ENCODE measurements at places on chromosomes 5 and 9.

DNA sequence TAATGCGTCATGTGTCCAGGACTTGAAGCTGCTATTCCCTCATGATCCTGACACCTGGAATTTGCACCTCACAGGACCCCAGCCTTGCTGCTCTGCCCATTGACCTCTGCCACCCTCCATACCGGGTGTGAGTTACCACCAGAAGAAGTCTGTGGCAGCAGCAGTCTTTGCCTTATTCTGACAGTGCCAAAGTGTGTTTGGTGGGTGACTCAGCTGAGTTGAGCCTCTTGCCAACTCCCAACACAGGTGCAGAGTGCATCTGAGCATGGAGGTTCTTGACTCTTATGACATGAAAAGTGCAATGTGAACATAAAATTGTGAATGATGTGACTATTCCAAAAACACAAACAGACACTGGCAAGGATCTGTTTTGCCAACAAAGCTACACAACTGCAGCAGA is 1166.5 kb upstream of the CDH18 start:
- no peak for DNase-seq

DNA sequence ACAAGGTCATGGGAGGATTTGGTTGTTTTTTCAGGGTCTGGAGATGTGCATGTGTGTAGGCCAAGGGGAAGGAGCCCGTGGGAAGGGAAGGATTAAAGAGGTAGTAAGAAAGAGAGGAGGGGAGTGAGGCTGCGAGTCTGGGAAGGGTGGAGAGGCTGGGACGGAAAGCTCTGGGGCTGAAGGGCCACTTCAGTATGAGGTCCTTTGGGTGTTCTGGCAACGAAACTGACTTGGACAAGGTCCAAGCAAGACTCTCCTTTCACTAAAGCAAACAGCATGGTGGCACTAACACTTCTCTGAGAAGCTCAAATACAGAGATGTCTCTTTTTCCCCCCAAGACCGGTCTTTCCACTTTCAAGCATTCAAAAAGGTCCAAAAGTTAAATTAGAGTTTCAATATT is 394.5 kb downstream of the ARHGEF28 start:
- DNase-seq, result no peak

GRCh38 chr9:81492710-81493447 is 196.5 kb downstream of the TLE1 start:
- DNase-seq, result no peak

DNA sequence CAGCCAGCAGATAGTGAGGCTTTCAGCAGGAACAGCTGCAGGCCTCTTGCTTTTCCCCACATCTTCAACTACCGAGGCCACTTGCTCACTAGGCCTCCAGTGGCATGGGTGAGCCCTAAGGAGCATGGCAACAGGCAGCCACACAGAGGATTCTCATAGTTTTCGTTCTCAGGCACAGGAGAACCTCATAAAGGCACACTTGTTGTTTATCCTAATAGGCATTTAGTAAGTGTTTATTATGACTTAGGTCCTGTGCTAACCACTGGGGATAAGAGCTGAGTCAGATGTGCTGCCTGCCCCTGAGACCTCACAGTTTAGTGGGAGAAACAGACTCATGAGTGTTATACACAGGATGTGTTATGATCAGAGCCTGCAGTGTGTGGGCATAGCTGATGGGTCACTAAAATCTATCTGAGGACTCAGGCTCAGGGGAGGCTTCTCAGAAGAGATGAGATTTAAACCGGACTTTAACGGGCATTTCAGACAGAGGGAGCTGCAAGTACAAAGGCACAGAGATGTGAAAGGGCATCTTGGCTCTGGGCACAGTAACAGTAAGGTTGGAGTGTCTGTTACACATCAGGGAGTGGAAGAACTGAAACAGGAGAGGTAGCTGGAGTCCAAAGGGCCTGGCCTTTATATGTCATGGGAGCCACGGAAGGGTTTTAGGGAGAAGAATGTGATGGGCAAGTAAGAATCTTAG is 21.0 kb upstream of the HEMGN start:
- no peak for DNase-seq

DNA sequence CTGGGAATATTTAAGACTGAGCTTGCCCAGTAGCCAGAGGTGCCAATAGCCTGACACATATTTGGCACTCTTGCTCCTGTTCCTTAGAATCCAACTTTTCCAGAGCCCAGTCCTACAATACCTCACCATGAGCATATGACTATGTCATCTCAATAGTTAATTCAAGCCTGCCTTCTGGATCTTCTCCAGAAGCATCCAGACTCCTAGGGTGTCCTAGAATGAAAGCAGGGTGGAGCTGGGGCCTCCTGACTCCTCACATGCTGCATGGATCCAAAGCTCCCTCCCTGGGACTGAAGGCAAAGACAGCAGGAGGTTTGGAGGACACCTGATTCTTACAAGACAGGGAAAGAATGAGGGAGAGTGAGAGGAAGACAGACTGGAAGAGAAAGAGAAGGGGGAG is 37.9 kb downstream of the SH3TC2 start:
- no peak for DNase-seq

DNA sequence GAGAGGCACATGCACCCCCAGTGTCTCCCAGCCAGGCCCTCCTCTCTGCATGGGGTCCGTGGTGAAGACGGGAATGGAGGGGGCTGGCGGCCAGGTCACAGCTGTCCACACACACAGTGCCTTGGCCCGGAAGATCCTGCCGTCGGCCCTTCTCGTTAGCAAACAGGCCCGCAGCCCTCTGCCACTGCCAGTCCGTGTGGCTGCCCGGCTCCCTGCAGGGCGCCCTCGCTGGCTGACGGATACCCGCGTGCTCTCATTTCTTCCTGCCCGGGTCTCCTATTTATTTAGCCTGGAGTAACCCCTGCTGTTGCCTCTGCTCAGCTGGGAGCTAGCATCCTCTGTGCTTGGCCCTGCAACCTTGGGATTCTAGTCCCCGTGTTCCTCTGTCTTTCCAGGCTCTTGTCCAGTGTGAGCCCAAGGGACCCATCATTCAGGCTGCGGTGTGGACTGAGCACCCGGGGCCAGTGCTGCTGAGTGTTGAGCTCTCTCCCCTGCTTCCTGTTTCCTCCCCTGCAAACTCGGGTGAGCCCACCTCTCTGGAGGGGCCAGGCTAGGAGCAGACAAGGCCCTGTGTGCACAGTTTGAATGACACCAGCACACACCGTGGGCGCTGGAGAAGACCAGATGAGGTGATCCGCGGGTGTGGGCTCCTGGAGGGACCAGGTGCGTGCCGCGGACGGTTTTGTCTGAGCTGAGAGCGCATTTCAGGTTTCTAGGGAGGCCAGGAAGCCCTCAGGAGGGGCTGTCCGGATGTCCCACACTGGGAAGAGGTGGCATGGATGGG is 14.6 kb upstream of the RNU6ATAC start:
- no peak for DNase-seq

DNA sequence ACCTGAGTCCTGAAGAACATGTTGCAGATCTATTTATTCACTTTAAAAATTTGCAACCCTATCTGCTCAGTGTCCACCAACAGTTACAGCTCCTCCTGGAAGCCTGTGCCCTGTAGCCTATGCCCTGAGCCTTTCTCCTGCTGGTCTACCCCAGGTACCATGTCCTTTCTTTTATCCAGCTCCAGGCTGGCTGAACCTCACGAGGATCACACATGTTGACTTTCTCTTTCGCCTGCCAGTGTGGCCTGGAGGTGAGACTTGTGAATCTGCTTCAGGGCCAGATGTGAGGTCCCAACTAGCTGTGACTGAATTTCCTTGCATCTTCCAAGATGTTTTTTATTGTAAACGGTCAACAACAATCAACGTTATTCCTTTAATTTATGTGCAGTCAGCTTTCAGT is 70.7 kb downstream of the GDNF start:
- DNase-seq, result no peak

GRCh38 chr9:122228191-122228567 is 578 bp downstream of the LHX6 start:
- DNase-seq, result no peak

- no peak for DNase-seq
These were observed 13.5 kb upstream of the AHRR start for GRCh38 chr5:307794-308579.

DNA sequence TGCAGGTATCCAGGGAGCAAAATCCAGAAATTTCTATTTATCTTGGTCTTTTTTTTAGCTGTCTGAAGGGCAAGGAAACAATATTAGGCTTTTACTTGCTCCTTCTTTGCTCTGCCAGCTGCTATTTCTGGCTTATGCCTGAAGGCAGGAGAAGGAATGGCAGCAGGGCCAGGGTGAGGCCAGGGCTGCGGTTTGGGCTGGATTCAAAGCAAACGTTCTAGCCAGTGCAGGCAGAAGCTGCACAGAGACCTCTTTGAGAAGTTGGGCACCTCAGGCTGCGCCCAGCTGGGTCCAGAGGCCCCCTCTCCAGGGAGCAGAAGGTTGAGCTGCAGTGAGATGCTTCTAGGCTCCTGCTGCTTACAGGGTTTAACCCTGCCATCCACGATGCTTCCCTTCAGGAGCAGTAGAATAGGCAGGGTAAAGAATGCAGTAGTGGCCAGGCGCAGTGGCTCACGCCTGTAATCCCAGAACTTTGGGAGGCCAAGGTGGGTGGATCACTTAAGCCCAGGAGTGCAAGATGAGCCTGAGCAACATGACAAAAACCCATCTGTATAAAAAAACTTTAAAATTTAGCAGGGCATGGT is 201.2 kb downstream of the ADCY2 start:
- no peak for DNase-seq

GRCh38 chr5:178450121-178451028 is 139.8 kb downstream of the COL23A1 start:
- no peak for DNase-seq

GRCh38 chr9:95024097-95024671 is 293.3 kb downstream of the FANCC start:
- no peak for DNase-seq

DNA sequence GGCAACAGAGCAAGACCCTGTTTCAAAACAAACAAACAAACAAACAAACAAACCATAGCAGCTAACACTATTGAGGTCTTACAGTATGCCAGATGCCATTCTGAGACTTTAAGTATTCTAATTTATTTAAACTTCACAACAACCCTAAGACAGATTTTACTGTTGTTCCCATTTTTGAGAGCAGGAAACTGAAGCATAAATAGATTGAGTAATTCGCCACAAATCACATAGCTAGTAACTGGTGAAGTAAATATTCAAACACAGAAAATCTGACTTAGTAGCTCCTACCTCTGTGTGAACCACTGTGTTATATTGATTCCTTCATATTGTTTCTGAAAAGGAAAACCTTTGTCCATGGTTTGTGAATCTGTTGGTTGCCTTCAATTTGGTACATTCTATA is 98.4 kb downstream of the UNC13B start:
- no peak for DNase-seq

GRCh38 chr5:116090302-116090701 is 5.5 kb downstream of the COMMD10 start:
- DNase-seq, result no peak

- no peak for DNase-seq
These were observed 646.2 kb downstream of the CCDC171 start for GRCh38 chr9:16198996-16199395.

DNA sequence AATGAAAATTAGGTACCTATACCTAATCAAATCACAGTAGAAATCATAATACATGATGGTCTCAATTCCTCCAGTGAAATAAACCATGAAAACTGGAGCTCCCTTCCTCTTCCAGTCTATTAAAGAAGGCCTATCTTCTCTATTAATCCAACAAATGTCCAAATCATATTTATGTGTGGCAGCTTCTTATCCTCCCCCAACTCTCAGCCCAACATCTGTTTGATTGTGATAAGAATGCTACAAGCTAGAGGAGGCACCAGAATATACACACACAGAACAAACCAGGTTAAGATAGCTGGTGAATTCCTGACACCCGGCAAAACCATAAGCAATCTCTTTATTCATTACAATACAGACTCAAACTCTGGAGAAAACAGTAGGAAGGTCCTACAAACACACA is 110.8 kb downstream of the FBXL17 start:
- DNase-seq, result no peak

GRCh38 chr9:127660886-127661741 is 45.7 kb upstream of the CFAP157 start:
- peak; percentile 76 for DNase-seq

DNA sequence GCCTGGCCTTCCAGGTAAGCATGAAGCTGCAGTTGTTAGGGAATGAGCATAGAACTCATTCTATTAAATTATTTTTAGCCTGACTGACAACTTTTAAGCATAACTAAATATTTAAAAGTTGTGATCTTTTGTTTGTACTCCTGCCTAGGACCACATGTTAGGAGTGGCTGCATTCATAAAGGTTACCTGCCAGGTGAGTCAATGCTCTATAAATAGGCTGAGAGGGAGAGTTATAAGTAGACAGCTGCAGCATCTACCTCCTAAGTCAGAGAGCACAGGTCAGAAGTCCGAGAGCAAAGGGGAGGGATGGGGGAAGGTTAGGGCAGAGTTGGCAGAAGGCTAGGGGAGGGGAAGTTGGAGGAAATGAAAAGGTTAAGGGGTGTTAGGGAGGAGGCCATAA is 292.4 kb upstream of the TLE4 start:
- no peak for DNase-seq

DNA sequence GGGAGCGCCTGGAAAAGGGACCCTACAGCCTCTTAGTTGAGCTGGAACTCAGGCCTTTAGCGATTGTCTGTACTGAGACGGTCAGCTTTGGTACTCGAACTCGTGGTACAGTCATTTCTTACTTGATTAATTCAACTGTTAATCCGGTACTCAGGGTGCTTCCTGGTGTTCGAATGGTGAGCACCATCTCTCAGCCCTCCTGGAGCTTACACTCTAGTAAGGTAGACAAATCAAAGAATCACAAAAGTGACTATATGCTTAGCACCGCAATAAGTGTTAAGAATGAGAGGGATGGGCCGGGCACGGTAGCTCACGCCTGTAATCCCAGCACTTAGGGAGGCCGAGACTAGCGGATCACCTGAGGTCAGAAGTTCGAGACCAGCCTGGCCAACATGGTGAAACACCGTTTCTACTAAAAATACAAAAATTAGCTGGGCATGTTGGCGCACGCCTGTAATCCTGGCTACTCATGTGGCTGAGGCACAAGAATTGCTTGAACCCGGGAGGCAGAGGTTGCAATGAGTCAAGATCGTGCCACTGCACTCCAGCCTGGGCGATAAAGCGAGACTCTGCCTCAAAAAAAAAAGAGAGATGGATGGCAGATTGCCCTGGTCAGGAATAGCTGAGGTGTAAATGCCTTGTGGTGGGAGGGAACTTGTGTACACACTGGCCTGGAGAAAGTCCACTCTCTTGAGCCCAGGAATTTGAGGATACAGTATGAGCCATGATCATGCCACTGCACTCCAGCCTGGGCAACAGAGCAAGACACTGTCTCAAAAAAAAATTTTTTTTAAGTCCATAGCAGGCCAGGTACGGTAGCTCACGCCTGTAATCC is 981 bp downstream of the TCOF1 start:
- no peak for DNase-seq

DNA sequence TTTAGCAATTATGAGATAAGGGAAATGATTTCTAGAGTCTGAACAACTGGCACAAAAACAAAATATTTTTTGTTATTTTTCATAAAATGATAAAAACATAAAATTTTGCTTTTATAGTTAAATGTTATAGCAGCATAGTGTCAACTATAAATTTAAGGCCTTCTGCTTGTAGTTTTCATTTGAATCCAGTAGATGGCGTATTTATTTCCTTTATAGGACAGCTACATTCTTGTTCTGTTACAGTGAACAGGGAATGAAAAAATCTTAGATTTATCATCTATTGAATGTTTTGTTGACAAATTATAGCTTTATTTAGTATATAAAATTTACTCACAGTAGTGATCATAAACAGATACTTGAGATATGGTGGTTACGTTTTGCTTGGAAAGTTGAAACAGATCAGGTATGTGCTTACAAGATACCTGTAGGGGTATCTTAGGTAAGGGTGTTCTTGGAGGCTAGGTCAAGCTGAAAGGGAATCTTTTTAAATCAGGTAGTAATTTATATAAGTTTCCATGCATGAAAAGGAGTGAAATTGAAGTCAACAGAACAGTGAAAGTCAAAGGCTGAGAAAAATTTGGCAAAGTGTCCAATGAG is 239.3 kb upstream of the GRIN3A start:
- DNase-seq, result no peak

Data from stomach (tissue), 19 donors.